Fibroblast of skin of back (primary cell): ENCODE measurements at places on chromosomes 11 and 22.

DNA sequence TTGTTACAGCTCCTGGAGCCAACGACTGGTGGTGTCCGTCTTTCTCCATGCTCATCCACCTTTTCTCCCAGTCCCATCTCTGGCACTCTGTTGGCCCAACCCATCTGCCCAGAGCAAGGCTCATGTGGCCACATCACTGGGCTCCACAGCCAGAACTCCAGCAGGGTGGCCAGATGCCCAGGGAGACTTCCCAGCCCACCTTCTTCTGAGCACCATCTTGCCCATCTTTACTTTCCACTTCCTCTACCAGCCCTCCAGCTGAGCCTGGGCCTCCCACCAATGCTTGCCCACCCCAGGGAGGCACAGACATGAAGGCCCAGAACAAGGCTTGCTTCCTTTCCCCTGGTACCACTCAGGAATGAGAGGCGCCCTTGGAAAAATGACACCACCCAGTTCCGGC is 116.8 kb downstream of the BUD13 start:
- no peak for DNase-seq

GRCh38 chr22:30832407-30832987 is 136.1 kb downstream of the MORC2 start:
- DNase-seq, result peak; percentile 28

- DNase-seq, result no peak
These were observed 64.7 kb upstream of the CCND1 start for GRCh38 chr11:69576069-69576782.

DNA sequence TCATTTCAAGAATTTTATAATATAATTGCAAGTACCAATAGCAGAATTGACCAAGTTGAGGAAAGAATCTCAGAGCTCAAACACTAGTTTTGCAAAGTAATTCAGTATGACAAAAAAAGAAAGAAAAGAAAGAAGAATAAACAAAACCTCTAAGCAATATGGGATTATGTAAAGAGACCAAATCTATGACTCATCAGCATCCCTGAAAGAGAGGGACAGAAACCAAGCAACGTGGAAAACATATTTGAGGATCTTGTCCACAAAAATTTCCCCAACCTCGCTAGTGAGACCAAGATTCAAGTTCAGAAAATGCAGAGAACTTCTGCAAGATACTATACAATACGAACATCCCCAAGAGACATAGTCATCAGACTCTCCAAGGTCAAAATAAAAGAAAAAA is 203.7 kb upstream of the DDI1 start:
- peak; percentile 49 for DNase-seq

DNA sequence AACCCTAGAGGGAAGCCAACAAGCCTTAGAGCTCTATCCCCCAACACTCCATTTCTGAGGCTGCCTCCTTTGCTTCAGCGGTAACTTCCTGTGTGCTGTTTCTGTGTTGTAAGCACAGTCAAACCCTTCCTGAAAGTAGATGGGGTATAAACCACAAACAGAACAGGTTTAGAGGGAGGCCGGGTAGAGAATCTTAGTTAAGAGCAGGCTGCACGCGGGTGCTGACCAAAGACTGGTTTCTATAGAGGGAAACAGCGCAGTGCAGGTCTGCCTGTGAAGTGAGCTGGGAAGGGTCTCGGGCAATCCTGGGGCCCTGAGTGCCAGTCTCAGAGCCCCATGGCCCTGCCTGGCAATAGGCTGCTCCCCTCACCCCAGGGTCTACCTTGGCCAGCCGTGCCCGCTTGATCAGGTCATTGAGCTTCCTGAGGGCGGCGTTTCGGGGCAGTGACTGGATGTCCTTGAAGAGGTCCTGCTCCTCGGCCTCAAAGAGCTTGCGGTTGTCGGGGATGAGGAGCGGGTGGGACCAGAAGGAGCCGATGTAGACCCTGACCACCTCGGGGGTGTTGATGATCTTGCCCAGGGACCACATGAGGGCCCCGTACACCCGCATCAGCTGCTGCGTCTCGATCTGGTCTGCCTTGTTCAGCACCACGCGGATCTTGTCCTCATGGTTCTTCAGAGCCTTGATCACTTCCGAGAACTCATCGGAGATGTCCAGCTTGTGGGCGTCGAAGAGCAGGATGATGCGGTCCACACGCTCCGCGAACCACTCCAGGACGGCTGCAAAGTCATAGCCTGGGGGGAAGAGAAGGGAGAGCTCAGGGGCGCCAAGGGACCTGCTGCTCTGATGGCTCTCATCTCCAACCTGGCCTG is 15.3 kb upstream of the CDC42BPG start:
- DNase-seq, result no peak

DNA sequence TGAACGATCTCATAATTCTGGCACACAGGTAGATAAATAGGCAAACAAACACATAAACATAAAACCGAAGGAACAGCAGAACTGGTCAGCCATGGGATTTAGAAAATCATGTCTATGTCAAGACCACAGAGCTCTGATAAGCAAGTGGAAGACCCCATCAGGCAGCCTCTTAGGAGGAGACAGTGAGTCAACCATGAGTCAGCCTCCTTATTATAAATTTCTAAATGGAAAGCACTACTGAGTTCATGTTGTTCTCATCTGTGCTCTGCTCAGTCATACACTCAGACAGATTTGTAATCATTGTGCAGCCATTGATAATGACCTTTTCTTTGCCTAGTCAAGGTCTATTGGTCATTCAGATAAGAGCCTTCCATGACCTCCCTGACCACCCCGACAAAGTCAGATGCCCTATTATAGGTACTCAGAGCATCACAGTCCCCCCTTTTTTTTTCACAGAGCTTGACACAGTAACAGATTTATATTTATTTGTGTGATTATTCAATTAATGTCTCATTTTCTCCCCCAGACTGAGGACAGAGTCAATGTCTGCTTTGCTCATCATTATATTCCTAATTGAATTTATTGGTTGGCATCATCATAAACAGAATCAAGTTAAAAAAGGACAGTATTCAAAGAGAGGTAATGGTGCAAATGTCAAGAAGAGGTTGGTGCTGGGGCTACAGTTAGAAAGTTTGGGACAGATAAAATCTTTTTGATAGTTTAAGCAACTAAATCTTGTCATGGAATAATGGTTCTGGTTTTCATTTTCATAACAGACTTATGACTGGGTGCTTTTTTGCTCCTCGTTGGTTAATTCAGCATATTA is 579.7 kb upstream of the CCDC90B start:
- DNase-seq, result peak; percentile 46

GRCh38 chr11:125343718-125344131 is 152.3 kb downstream of the FEZ1 start:
- peak; percentile 46 for DNase-seq

GRCh38 chr22:33451866-33452469 is 393.8 kb upstream of the SYN3 start:
- peak; percentile 16 for DNase-seq

DNA sequence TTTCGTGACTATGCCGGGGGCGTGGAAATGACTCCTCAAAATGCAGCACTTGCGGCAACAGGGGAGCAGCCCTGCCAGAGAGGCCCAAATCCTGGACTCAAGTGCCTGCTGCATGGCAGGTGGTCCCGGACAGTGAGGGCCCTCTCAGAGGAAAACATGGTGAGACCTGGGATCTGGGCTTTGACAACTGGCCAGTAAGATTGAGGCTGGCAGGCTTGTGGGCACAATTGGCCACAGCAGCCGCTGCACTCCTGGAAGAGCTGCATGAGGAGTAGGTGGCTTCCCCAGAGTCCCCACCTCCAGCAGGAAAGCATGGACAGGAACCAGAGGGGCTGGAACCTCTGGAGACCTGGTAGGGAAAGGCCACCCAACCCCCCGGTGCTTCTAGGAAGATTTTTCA is 13.4 kb downstream of the LINC01488 start:
- DNase-seq, result no peak

GRCh38 chr11:15625691-15626090 is 511.0 kb downstream of the INSC start:
- no peak for DNase-seq

GRCh38 chr11:121110871-121111724 is 10.1 kb downstream of the TECTA start:
- DNase-seq, result no peak

DNA sequence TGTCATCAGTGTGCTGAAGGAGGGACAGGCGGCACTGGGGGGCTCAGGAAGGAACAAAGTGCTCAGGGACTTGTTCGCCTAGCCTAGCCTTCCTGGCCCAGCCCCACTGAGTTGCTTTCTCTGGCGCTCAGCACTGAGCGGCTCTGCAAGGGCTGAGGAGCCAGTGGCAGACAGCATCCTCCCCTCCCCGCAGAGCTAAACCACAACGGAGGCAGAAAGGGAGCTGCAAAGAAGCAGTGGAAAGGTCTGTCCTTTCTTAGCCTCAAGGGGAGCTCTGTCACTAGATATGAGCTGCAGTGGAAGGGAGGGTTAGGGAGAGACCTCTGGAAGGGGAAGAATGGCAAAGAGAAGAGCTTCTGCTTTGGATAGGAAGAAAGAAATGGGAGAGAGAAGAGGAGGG is 89.7 kb upstream of the PHOX2A start:
- DNase-seq, result no peak

DNA sequence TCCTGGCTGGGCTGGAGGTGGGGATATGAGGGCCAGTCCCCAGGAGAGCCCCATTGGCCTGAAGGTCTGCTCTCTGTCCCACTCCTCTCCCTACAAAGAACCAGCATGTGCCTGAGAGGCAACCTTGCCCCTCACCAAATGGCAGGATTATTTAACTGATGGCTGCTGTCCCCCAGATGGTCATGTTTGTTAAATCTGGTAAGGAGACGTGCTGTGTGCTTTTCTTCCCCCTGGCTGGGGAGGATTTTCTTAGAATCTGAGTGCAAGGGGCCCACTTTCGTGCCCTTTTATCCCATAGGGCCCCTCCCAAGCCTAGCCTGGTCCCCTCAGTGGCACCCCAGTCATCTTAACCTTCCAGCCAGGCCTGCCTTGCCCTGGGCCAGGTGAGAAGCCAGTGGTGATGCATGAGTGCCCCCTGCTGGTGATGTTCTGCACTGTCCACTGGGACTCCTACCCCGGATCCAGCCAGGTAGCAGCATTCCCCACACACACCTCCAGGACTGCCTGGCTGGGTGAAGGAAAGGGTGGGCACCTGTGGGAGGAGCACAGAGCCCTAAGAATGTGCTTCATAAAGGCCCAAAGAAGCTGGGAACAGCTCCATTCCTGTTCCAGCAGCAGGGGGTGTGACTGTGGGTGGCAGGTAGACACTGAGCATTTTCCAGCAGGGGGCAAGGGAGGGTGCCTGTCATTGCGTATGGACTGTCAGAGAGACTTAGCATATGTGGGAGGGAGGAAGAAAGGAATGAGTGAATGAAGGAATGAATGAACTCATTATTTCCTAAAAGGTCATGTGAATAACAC is 28.9 kb downstream of the MFNG start:
- DNase-seq, result peak; percentile 44

DNA sequence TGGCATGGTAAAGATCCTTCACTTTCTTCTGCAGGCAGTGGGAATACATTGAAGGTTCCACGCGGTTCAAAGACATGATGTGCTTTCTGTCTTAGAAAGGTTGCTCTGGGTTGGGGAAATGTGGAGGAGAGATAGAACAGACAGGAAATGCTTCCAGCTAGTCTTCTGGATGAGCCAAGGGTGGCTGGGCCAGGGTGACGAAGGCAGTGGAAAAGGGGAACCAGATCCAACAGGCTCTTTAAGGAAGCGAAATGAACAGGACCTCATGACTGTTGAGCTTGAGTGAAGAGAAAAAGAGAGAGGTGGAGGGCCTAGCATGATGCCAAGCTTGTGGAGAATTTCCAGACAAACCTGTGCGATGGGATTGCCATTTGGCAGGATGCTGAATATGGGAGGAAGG is 56.4 kb upstream of the LMO1 start:
- DNase-seq, result no peak
